ENCODE measurements at places on chromosomes 2 and 18. TPM values are rescaled to one million over a fixed set of nuclear protein-coding genes. Genes with fewer than 3 reads are reported as not detected.

- DNase-seq, result no peak
Measured at GRCh38 chr2:224722250-224722649, 6.1 kb upstream of the CCDC195 start.

- DNase-seq, result peak; percentile 72
Measured at GRCh38 chr2:237072067-237072931, 13.4 kb upstream of the COPS8 start.

STAT1 gene
- polyA plus RNA-seq, result 30.2 TPM

DNA sequence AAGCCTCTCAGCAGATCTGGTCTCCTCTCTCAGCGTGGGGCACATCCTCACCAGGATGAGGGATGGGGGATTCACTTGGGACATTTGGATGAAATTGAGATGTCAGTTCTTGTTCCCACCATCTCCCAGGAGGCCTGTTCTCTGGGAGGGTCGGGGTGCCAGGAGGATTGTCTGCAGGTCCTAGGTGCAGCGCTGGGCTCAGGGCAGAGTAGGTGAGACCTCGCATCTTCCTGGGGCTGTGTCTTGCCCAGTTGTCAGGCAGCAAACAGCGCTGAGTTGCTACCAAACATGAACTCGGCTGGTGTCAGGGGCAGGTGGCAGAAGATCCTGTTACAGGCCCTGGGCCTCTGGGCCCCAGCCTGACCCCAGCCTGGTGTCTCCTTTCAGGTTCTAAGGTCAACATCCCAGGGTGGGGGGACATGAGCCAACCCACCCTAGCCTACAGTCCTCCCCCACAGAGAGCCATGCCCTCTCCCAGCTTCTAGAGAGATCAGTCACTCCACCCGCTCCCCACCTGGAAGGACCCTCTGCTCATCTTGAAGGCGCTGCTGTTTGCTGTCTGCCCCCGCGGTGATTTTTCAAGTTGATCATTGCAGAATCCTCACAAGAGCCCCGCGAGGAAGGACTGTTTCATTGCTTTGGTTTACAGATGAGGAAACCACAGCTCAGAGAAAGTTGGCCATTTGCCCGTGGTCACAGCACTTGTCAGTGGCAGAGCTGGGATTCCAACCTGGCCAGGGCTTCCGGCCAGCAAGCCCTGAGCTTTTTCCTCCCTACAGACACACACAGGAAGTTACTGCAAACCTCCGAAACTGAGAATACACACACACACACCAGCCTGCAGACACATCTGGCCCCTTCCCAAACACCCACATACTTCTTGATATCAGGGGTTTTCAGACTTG lies 83.9 kb downstream of the STPG4 start:
- DNase-seq, result no peak

GRCh38 chr2:1572638-1573037 lies 159.4 kb downstream of the TPO start:
- DNase-seq, result no peak

DNA sequence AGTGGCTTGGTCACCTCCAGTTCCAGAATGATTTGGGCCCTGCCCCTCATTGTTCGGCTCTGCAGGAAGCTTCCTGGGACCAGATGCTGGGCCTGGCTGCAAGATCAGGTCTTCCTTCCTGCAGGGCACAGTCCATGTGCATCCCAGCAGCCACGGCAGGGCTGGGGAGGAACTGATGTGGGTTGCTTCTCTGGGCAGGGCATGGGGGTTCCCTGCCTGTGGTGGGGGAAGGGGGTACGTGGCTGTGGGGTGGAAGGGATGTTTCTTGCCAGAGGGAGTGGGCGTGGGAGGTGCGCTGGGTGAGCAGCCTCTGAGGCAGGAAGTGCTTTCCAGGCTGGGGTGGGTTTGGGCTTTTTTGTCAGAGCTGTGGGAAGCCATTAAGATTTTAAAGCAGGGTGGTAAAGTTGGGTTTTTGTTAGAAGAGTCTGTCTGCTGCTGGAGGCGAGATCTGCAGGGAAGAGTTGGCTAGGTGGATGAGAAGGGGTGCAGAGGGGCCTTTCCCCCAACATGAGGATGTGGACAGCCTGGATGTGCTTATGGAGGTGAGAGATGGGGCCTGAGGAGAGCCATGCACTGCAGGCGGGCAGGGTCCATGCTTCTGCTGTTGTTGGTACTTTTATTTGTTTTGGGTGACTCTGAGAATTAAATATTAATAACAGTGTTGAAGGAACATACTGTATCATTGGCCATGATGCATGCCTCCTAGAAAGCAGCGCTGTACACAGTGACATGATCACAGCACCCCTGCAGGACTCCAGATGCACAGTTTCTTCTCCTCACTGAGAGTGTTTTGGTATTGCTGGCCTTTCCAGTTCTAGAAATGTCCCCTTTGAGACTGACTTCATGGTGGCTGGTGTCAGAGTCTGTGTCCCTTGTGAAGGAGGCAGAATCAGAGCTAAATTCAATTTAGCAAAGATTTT lies 45.3 kb downstream of the DGKD start:
- no peak for DNase-seq

PECR gene
- 10.4 TPM for polyA plus RNA-seq

All from muscle of arm (tissue), 14 donors.